ENCODE measurements at places on chromosomes 6 and 20.

DNA sequence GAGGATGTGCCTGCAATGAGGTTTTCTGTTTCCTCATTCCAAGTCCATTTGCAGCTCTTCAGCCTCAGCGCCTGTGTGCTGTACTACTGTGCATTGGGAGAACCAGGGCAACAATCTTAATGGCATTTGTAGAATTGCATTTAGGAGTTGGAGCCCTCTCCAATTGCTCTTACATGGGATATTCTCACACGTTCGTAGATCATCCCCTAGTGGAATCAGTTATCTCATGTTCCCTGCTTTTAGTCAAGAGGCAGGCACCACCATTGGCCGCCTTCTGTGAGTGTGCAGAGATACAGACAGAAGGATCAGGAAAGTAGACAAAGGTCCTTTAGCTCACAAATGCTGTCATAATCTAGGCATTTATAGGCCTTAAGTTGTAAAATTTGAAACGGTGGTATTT lies 84.2 kb upstream of the RGS17 start:
- DNase-seq, result peak; percentile 9

GRCh38 chr6:149246691-149247384 lies 70.7 kb upstream of the TAB2 start:
- DNase-seq, result no peak

DNA sequence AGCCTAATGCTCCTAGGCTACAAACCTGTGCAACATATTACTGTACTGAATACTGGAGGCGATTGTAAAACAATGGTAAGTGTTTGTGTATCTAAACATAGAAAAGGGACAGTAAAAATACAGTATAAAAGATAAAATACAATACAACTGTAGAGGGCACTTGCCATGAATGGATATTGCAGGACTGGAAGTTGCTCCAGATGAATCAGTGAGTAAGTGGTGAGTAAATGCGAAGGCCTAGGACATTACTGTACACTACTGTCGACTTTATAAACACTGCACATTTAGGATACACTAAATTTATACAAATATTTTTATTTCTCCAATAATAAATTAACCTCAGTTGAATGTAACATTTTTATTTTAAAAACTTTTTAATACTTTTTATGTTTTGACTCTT lies 485.0 kb downstream of the MMUT start:
- peak; percentile 51 for DNase-seq

DNA sequence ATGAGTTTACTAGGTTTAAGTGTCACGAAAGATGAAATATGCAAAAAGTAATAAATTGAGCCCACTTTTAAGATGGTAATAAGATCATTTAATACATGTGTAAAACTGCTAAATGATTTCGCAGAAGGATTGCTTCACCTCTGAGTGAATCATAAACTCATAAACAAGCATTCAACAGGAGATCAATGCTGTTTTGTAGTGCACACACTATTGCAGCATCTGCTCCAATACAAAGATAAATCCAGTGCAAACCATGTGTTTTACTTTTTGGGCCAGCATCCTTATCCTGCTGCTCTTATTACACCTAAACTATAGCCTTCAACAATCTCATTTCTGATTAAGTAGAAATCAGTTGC lies 400.1 kb downstream of the NKAIN2 start:
- DNase-seq, result peak; percentile 42

GRCh38 chr6:107750176-107750797 lies 73.8 kb downstream of the SCML4 start:
- DNase-seq, result no peak

- no peak for DNase-seq
These were observed 11.6 kb downstream of the PDCD2 start for GRCh38 chr6:170572704-170573466.

GRCh38 chr6:130769861-130770260 lies 57.3 kb upstream of the SMLR1 start:
- no peak for DNase-seq

GRCh38 chr6:108888745-108889144 lies 40.5 kb downstream of the ARMC2 start:
- no peak for DNase-seq

GRCh38 chr6:110434961-110435602 lies 19.7 kb upstream of the DDO start:
- no peak for DNase-seq

DNA sequence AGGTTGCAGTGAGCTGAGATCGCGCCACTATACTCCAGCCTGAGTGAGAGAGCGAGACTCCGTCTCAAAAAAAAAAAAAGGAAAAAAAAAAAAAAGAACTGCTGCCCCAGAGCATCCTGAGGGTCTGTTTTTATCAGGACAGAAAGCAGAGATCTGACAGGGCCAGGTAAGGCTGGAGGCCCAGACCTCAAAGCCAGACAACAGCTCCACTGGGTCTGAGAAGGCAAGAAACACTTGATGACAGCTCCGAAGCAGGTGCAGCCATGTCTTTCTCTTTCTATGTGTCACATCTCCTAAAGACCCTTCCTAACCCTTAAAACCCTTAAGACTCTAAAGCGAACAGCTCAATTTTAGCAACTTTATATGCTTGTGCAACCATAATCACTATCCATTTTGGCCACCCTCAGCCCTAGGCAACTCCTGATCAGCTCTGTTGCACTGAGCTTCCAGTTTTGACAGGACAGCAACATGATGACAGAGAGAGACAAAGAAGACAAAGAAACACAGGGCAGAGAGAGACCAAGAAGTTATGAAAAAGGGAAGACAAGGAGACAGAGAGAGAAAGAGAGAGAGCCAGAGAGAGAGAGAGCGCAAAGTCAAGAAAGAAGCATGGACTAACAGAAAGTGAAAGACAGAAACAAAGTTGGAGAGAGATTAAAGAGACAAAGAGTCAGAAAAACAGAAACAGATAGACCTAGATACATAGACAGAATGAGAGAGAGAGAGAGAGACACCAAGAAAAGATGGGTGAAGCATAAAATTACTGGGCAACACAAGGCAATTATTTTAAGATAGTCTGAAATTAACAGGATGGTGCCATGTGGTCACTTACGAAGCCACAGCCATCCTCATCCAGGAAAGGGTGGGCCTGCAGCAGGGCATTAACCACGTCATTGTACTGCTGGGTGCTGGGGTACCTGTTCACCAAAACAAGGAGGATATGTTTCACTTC lies 39.2 kb downstream of the SAMD3 start:
- DNase-seq, result no peak

GRCh38 chr6:3280866-3281465 lies 22.2 kb downstream of the PSMG4 start:
- DNase-seq, result peak; percentile 24

- DNase-seq, result no peak
These were observed 132.2 kb downstream of the ARID1B start for GRCh38 chr6:156909212-156910010.

GRCh38 chr6:1538369-1538768 lies 71.3 kb upstream of the FOXC1 start:
- no peak for DNase-seq

GRCh38 chr6:159908979-159909378 lies 18.2 kb downstream of the MAS1 start:
- DNase-seq, result no peak

GRCh38 chr6:68718385-68719073 lies 83.4 kb downstream of the ADGRB3 start:
- peak; percentile 85 for DNase-seq

- no peak for DNase-seq
These were observed 7.5 kb downstream of the ESF1 start for GRCh38 chr20:13777171-13777601.

GRCh38 chr6:117469356-117469755 lies 13.1 kb upstream of the DCBLD1 start:
- DNase-seq, result no peak

GRCh38 chr6:161802231-161802630 lies 528.4 kb upstream of the AGPAT4 start:
- DNase-seq, result no peak

DNA sequence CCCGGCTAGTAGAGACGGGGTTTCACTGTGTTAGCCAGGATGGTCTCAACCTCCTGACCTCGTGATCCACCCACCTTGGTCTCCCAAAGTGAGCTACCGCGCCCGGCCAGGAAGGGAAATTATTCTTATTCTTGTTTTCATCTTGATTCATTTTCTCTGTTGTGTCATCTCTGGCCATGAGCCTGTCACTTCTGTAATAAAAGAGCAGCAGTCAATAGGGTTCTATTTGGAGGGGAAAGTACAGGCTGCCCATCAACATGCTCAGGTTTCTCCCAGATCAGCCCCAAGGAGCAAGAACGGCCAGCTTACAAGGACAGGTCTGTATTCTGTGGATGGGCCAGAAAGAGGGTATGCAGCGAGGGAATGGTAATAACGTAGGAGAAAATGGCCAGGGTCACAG lies 345.0 kb downstream of the PREX1 start:
- no peak for DNase-seq

Measured in foreskin fibroblast (primary cell).